ENCODE measurements at places on chromosomes 3 and 15.
A peak's percentile ranks its signal among the peaks of the same experiment; 100 is the strongest.

DNA sequence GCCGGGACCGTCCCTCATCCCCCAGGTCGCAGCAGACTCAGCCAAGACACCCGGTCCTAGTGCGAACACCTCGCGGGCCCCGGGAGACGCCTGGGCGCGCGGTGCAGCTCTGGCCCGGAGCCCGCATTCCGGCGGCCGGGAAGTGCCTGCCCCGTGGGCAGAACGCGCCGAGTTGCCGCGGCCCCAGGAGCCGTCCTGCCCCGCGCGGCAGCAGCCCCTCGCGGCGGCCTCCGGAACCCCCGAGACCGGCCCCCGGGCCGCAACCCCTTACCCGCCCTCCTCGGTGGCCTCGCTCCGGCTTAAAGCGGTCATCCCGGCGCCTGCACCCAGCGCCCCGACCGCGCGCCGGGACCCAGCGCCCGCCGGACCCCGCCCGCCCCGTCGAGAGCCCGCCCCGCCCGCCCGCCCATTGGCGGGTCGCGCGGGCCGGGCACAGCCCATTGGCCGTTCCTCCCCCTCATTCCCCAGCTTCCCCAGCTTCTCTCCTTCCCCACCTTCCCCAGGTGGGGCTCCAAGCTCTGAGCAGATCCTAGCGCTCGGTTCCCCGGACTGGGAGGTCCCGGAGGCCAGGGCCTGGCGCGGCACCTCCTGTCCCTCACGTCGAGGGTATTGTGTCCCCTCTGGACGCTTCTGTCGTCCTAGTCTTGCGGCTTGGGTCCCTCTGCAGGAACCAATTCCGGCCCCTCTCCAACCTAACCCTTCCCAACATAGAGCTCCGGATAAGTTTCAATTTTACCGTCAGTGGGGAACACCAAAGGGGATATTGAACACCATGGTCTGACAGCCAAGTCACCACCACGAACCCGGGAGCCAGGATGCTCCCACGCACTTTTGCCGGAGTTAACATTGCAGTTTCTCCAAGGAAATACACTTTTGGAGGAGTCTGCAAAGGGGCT lies at the start of gene GRAMD2A:
Gene GRAMD2A, minus strand, starts transcription at position 328 of the 896 bp plus-strand sequence.
- no peak for DNase-seq

- DNase-seq, result no peak
Measured at GRCh38 chr15:25597571-25597970, 158.7 kb upstream of the UBE3A start.

GRCh38 chr3:158101335-158102241 lies 4.6 kb downstream of the SHOX2 start:
- no peak for DNase-seq

GRCh38 chr3:72811571-72811970 lies 36.7 kb downstream of the SHQ1 start:
- no peak for DNase-seq

DNA sequence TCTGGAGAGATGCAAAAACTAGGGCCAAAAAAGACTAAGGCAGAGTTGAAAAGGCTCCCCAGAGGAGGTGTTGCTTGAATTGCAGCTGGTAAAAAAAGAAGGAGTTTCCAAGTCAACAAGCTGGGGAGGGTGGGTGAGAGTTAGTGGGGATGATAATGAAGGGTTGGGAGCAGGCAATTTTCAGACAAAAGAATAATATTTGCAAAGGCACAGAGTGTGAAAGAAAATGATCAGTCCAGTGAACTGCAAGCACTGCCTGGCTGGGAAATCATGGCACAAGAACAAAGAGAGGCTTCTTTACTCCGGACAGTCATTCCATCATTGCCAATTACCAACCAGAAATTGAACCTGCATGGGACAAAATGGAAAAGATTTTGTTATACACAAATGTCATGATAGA lies 42.2 kb downstream of the C3orf85 start:
- DNase-seq, result no peak

GRCh38 chr3:147403511-147403910 lies 2.8 kb downstream of the ZIC4 start:
- DNase-seq, result no peak

DNA sequence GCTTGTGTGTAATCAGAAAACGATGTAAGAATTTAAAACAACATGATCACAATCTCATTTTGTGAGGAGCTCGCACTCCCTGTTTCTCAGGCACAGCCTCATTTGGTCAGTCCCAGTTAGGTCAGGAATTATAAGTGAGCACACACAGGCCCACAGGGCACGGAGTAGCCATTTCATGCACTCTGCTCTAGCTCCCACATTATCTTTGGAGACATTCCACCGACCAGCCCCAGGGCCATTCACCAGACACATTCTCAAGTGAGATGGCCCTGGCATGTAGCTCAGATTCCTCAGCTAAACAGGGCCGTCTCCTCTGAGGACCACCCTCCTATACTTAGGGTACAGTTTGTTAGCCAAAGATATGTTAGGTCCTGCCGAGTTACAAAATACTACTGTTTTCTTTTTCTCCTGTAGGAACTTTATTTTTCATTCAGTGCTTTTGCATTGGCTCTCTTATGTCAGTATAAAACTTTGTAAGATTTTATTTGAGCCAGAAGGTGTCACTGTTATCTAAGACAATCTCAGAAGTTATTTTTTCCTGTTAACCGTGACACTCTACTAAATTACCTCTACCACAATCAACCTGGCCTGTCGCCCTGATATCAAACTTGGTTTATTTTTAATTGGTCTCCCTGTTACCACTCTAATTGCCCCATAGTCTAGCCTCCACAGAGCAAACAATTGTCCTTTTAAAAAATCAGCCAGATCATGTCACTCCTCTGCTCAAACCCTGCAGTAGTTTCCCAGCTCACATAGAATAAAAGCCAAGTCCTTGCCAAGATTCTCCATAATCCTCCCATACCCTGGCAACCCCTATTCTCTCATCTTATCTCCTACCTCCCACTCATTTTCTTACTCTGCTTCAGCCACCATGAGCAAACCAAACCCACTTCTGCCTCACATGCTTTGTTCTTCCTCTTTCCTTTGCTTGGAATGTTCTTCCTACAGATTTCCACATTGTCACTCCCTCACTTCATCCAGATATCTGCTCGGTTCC lies 105.7 kb downstream of the PPP2R3A start:
- DNase-seq, result no peak

DNA sequence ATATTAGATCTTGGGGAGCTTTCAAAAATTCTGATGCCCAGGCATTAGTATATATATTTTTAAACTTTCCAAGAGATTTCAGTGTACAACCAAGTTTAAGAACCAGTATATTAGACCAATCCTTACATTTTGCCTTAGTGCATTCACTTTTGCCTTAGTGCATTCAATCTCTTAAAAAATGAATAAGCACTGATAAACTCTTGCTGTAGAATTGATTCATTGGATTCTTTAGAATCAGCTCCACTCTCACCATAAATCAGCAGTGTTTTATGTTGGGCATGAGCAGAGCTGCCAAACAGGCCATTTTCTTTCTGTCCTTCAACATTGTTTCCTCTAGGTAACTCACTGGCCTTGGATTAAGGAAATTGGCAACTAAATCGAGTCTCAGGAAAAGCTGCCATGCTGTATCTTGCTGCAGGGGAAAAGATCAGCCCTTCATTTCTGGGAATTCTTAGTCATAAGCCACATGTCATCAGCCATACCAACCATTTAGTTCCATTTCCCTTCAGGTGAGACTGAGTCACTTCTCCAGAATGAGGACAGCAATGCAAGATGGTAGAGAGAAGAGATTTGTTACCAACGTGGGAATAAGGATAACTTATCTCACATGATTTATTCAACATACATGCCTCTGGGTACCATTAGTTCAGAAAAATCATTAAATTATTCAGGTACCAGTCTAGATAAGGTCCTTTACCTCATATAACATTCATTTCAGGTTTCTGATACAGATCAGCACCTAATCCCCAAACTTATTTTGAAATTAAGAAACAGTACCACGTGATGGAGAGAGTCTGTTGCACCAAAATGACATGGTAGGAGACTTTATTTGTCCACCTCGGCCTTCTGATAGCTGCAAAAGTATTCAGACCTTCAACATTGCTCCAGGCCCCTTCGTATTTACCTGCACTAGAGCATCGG lies 192.5 kb downstream of the P3H2 start:
- peak; percentile 69 for DNase-seq

- no peak for DNase-seq
Measured at GRCh38 chr3:40465456-40465855, 8.3 kb downstream of the RPL14 start.

DNA sequence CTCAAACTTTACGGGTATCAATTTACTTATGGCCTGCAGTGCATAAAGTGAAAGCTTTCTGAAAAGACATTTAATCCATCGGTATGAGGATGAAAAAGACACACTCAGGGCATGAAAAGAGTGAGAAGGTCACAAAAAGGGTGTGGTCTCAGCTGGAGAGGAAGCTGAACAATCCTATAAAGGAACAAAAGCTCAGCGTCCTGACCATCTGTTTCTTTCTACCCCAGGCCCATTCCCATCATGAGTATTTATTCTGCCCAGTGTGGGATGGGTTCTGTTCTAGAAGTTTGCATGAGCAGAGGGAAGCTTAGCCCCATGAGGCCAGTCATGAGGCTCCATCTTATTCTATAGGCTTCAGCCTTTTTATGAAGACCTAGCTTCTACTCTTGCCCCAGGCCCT lies 144.6 kb downstream of the LPP start:
- DNase-seq, result no peak

- DNase-seq, result no peak
Measured at GRCh38 chr15:97156739-97157265, 803.7 kb upstream of the ARRDC4 start.

- DNase-seq, result no peak
Measured at GRCh38 chr3:109188741-109189140, 52.2 kb downstream of the C3orf85 start.

- DNase-seq, result no peak
Measured at GRCh38 chr3:172101107-172101506, 61.7 kb downstream of the FNDC3B start.

DNA sequence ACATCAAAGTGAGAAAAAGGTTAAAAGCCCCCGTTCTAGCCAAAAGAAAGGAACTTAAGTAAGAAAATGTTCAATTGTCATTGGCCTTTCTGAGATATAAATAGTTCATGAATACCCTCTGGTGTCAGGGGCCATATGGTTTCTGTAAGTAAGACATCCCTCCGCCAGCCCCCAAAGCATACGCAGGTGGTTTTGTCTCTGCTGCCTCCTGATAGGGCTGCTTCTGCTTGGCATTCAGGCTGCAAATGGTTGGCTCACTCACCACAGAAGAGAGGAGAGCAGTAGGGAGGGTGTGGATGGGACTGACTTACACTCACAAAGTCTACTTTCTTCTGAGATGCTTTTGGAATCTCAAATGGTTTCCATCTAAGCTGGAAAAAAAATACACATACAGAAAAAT lies 29.8 kb downstream of the HGD start:
- no peak for DNase-seq

DNA sequence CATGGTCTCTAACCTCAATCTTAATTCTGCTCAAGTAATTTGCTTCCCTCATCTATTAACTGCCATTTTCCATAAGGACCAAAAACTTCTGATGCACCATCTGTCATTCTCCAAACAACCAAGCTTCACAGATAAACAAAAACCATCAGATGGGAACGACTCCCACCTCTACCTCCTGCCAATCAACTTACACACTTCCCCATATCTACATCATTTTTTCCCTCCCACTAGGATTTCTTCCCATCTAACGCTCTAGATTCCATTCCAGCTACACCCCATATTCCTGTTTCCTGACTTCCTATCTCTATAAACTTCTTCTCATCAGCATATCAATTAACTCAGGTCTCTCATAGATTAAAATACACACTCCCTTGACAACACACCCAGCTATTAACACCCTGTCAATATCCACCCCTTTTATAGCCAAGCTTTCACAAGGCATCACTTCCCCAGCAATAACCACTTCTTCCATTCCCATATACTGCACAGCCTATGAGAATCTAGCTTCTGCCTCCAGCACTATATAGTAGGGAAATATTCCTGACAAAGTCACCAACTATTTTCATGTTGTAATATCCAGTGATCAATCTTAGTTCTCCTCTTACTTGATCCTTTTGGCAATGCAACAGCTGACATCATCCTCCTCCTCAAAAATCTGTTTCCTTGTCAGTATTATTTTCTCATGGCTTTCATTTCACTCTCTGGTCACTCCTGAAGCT lies 39.2 kb downstream of the SNX4 start:
- no peak for DNase-seq

GRCh38 chr3:79027593-79027992 lies 740.2 kb downstream of the ROBO1 start:
- DNase-seq, result no peak

GRCh38 chr3:129228891-129229585 lies 20.4 kb upstream of the COPG1 start:
- DNase-seq, result peak; percentile 93

DNA sequence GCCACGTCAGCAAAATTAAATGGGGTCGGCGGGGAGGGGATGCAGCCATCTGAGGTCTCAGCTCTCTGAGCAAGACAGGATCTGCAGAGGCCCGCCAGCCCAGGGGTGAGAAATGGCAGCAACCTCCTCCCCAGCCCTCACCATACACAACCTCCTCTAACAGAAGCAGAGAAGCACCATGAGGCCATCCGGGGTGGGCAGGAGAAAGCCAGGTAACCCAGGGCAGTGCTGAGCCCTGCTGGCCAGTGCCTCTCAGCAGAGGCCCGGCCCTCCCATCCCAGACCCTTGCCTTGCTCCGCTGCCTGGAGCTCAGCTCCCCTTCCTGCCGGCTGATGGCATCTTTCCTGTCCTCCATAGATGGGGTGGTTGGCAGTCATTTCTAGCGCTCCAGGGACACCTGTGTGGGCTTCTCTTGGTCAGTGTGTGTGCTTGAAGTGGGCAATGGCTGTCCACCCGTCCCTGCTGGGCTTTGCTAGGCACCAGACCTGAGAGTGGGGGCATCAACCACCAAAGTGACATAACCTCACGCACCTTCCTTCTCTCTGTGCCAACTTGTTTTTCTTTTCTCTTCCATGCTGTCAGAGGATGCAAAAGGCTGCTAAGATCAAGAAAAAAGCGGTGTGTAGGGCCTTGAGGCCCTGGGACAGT lies 175.8 kb downstream of the NSMCE3 start:
- no peak for DNase-seq

DNA sequence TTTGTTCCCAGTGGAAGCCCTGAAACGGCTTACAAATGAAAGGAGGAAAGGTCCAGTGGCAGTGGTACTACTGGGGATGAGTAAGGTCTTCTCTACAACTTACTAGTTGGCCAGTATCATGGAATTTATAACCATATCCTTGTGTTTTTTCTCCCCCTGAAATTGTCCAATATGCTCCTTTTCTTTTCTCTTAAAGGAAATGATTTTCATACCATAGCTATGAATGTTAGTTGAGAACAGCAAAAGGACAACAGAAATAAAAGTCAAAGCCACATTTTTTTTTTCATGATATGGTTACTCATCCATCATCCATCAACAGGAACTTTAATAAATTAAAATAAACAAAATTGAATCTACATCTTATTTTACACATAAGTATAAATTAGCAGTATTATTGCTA lies 450.4 kb downstream of the MFSD1 start:
- no peak for DNase-seq

- DNase-seq, result peak; percentile 84
Measured at GRCh38 chr15:91947683-91948608, 94.4 kb downstream of the SLCO3A1 start.

GRCh38 chr15:63992300-63992699 lies 54.0 kb downstream of the DAPK2 start:
- DNase-seq, result no peak

DNA sequence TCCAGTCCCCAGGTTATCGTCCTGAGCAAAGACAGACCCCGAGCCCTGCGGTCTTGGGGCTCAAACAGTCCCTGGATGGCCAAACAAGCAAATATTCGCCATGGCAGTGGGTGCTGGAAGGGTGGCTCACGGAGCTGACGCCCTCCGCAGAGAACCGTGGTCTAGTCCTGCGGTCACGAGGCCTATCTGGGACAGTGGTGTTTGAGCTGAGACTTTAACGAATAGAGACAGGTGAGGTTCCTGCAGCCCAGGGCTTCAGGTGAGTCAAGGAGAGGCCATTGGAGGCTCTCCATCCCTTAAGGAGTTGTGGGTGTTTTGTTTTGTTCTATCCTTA lies 399 bp upstream of the SUCLG2 start:
- no peak for DNase-seq
